Smooth muscle cell of the brain vasculature (primary cell): ENCODE measurements at places on chromosomes 12 and 14.

DNA sequence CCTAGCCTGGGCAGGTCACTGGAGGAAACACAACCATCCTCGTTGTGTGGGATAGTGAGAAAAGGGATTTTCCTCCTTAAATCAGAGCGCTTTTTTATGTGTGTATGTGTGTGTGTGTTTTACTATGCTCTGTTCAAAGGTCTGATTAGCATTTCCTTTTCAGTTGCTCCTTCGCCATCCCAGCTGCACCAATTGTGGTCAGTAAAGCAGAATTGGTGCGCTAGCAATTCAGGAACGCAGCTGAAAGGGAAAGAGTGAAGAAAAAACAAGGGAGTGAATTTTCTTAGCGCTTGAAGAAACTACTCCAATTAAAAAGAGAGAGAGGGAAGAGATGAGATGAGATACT is 173.3 kb upstream of the PARP11 start:
- no peak for DNase-seq

- DNase-seq, result no peak
Measured at GRCh38 chr14:45785240-45785639, 532.2 kb upstream of the MIS18BP1 start.

- no peak for DNase-seq
Measured at GRCh38 chr14:56092763-56093162, 25.4 kb upstream of the PELI2 start.

GRCh38 chr12:23049180-23049579 is 424.2 kb downstream of the ETNK1 start:
- no peak for DNase-seq

GRCh38 chr14:81162941-81163340 is 57.8 kb downstream of the GTF2A1 start:
- DNase-seq, result no peak
